ENCODE measurements at places on chromosomes 12 and 14.

- DNase-seq: peak; percentile 57
Observed at GRCh38 chr14:102819176-102819628, 42.0 kb downstream of the TRAF3 start.

DNA sequence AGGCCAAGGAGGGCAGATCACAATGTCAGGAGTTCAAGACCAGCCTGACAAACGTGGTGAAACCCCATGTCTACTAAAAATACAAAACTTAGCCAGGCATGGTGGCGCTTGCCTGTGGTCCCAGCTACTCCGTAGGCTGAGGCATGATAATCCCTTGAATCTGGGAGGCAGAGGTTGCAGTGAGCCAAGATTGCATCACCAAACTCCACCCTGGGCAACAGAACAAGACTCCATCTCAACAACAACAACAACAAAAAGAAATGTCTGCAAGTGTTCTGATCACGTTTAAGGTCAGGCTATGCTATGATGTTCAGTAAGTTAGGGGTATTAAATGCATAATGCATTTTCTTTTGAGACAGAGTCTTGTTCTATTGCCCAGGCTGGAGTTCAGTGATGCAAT is 6.7 kb upstream of the PLD4 start:
- no peak for DNase-seq

DNA sequence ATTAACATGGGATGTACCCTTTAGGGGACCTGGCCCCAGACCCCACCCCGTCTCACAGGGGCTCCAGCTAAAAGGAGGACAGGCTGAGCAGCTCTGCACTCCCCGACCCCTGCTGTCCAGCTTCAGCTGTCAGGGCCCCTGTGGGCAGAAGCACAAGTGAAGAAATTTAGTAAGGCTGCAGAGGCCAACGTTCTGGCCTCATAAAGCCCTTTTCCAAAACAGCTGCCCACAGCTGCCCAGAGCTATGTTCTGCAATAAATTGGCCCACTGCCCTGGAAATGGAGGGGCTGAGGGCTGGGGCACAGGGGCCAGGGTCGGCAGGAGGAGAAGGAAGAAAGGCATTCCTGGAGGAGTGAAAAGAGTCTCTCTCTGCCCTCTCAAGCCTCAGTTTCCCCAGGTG is 357.1 kb downstream of the BCL11B start:
- no peak for DNase-seq

GRCh38 chr12:88241862-88242570 is 99.9 kb downstream of the TMTC3 start:
- DNase-seq: no peak

- DNase-seq: no peak
Observed at GRCh38 chr14:90368946-90369721, 27.7 kb upstream of the CALM1 start.

- DNase-seq: no peak
Observed at GRCh38 chr12:93895089-93895445, 217.9 kb downstream of the CRADD start.

DNA sequence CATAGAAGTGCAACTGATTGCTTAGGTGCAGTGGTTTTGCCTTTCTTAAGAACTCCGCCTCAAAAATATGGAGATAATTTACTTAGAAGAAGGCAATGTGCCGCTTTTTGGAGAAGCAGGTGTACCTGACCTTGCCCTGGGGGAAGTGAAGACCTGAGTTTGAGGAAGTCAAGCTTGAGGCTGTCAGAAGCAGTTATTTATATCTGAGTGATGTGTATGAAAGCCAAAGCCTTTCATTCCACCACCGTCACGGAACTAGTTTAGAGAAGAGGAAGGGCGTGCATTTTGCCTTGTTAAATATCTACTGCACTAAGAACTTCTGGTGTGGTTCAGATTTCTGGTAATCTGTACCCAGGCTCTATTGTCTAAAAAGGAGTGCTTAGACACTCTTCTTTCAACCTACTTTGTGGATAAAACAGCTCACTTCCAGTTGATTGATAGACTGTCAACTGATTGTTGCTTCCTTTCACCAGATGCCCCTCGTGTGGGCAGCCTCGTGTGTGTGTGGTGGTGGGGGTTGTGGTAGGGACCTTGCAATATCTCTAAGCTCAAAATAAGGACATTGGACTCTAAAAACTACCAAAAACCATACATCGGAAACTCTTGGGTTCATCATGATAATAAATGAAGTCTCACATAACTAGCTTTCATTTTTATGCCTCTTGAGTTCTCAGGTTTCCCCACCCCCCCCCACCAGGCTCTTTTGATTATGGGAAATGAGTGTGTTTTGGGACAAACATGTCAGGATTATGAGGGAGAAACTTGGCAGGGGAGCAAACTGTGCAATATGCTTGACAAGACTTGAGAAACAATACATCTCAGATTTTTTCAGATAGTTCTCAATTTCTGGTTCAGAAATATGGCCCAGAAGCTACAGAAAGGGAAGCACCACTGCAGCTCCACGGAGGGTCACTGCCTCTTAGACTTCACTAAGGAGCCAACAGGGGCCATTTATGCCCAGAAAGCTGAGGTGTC is 78.6 kb downstream of the ARF6 start:
- DNase-seq: peak; percentile 30

GRCh38 chr14:86774916-86775315 is 1218.1 kb downstream of the GALC start:
- no peak for DNase-seq
